ENCODE measurements at places on chromosomes 2 and 18.

DNA sequence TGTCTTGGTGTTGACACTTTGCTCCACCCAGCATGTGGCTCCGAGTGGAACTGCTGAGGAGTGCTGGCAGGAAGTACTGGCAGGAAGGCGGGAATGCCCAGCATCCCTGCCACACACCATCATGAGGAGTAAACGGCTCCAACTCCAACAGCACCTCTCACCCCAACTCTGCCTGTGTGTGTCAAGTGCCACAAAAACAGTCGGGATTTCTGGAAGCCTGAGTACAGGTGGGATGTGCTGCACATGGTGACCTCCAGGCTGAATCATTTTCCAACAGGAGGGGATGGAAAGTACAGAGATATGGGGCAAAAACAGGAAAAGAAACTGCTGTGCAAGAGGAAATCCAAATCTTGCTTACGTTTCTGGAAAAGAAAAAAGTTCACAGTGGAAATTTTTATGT lies 53.6 kb downstream of the PARD6G start:
- no peak for DNase-seq

GRCh38 chr2:27208486-27209050 lies 3.3 kb upstream of the ATRAID start:
- no peak for DNase-seq

GRCh38 chr18:60413944-60414547 lies 41.5 kb upstream of the MC4R start:
- DNase-seq: no peak

DNA sequence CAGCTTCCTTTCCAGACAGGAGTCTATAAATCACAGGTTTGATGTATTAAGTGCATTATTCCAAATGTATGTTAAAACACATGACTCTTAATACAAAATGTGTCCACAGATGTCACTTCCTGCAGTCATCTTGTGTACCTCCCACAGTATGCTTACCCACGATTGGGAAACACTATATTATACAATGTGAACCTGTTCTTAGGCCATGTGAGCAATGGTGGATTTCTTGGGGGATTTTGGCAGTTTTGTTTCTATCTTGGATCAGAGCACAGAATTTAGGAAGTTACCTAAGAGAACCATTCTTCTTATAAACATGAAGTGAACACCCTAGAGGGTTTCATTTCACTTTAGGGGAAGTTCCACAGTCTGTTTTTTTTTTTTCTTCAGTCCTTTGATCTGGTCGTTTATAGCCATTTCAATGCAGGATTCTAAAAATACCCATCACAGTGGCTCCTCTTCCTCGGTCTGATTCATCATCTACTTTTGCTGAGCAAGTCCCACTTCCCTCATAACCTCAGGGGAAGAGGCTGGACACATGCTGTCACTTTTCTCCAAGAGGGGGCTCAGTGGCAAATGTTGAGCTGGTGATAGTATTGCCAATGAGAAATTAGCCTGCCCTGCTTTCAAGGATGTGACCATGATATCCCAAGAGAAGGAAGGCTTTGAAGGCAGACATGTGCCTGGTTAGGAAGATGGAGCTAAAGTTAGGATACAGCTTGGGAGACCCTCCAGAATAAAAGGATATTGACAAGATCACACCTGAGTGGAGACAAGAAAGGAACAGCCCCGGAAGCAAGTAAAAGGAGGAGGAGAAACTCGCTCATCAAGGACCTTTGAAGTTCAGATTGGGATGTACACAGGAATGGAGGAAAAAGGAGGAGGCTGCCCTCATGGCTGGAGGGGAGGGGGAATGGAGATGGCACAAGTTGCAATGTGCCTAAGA lies 22.6 kb downstream of the PLEK start:
- DNase-seq: no peak
